ENCODE measurements at places on chromosomes 16 and 17. TPM values are rescaled to one million over a fixed set of nuclear protein-coding genes. Genes with fewer than 3 reads are reported as not detected.

Gene TBC1D3G
- total RNA-seq = not detected

Gene HBA2
- total RNA-seq = not detected

Gene IL17C
- total RNA-seq = 0.39 TPM

Gene ST6GALNAC1
- total RNA-seq = 1.3 TPM

Gene SEPTIN12
- not detected for total RNA-seq

Gene ATP1B2
- total RNA-seq = not detected

Gene TERB1
- total RNA-seq = 0.79 TPM

Gene ZP2
- not detected for total RNA-seq

Gene MYH13
- not detected for total RNA-seq

Gene OR1G1
- total RNA-seq = not detected

Gene NACA2
- not detected for total RNA-seq

Gene AIPL1
- total RNA-seq = not detected

Gene GALR2
- 0.22 TPM for total RNA-seq

Gene IRX3
- 0.39 TPM for total RNA-seq

Gene SAMD14
- total RNA-seq = 0.79 TPM

Gene CES5A
- not detected for total RNA-seq

Gene FOXJ1
- not detected for total RNA-seq

Gene CLEC10A
- total RNA-seq = not detected

Gene PPP1R27
- not detected for total RNA-seq

Gene SMIM36
- total RNA-seq = under 0.01 TPM

Gene CBLN1
- total RNA-seq = not detected

Gene EVI2A
- 0.39 TPM for total RNA-seq

Gene RILP
- 7.5 TPM for total RNA-seq

Gene FBXL20
- total RNA-seq = 9.8 TPM

Gene DOC2A
- total RNA-seq = not detected

Gene HSPB9
- total RNA-seq = not detected

Gene PRAC1
- not detected for total RNA-seq

Gene FN3K
- total RNA-seq = 0.79 TPM

Gene PIPOX
- 1.4 TPM for total RNA-seq

Gene DLX4
- total RNA-seq = 0.11 TPM

Gene WNT9B
- total RNA-seq = not detected

Gene OR3A3
- not detected for total RNA-seq

Gene SOX15
- total RNA-seq = 9.0 TPM

Measured in placental epithelial cell (primary cell).